Muscle of back (tissue), 13 donors: ENCODE measurements at places on chromosomes 5 and 9. TPM values are rescaled to one million over a fixed set of nuclear protein-coding genes. Genes with fewer than 3 reads are reported as not detected.

Gene FAM153A
- polyA plus RNA-seq: 0.61 TPM

Gene SHC3
- 0.78 TPM for polyA plus RNA-seq

Gene IFNA21
- polyA plus RNA-seq: not detected

Gene ZDHHC11B
- polyA plus RNA-seq: 10.1 TPM

Gene NME5
- polyA plus RNA-seq: 1.2 TPM

Gene SPAAR
- 1.6 TPM for polyA plus RNA-seq

Gene GFI1B
- 0.67 TPM for polyA plus RNA-seq

Gene PKD2L2
- 0.28 TPM for polyA plus RNA-seq

Gene CSF1R
- polyA plus RNA-seq: 36.4 TPM

DNA sequence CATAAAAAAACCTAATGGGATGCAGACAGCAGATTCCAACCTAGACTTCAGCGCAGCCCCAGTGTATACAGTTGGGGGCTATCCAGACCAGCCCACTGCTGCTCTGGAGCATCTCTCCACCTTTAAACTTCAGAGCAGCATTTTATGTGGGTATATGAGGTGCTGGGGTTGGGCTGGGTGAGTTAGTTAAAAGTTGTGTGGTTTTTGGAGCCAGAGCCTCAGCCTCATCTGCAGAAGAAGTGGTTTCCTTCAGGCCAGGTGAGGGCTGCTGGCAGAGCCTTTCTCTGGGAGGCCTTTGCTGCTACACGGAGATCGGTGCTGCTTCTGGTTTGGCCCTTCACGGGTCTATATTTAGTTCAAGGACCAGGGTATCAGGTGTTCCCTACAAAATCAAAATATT is 228.3 kb downstream of the PDZD2 start:
- no peak for DNase-seq

GRCh38 chr5:114984796-114985195 is 184.9 kb downstream of the TRIM36 start:
- no peak for DNase-seq

GRCh38 chr5:151234476-151235238 is 10.8 kb upstream of the CCDC69 start:
- DNase-seq: peak; percentile 59

GRCh38 chr5:40594811-40595210 is 84.9 kb upstream of the PTGER4 start:
- DNase-seq: peak; percentile 50

- no peak for DNase-seq
These were observed 143.4 kb downstream of the MTRR start for GRCh38 chr5:8012131-8012977.

DNA sequence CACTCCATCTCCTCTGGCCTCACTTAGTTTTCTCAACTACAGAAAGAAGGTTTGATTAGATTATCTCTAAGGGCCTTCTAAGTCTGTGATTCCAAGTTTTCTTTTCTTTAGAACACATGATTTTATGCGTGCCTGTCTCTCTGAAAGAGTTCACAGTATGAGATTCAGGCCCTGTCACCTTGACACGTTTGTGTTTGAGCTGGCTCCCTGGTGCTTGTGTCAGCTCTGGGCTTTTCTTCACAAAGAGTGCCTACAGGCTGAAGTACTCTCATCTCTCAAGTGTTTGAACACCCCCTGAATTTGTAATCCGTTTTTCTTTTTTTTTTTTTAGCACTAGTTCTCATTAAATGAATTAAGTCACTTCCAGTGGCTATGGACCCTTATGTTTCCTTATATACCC is 306.9 kb upstream of the C9orf72 start:
- no peak for DNase-seq

DNA sequence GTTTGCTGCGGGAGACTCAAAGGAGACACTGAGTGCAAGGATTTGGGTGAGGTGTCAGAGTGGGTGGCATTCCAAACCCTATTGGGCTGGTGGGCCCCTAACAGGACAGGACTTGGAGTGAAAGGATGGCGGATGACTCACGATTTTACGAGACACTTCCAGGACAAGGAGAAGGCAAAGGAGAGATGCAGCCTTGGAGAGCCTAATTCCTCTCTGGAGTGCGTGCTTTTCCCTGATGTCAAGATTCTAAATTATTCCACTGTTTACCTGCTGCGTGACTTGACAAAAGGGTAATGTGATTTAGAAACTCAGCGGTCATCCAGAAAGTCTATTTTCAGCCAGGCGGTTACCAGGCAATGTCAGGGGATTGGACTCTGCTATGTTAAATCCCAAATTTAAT is 41.6 kb upstream of the CD180 start:
- DNase-seq: no peak

DNA sequence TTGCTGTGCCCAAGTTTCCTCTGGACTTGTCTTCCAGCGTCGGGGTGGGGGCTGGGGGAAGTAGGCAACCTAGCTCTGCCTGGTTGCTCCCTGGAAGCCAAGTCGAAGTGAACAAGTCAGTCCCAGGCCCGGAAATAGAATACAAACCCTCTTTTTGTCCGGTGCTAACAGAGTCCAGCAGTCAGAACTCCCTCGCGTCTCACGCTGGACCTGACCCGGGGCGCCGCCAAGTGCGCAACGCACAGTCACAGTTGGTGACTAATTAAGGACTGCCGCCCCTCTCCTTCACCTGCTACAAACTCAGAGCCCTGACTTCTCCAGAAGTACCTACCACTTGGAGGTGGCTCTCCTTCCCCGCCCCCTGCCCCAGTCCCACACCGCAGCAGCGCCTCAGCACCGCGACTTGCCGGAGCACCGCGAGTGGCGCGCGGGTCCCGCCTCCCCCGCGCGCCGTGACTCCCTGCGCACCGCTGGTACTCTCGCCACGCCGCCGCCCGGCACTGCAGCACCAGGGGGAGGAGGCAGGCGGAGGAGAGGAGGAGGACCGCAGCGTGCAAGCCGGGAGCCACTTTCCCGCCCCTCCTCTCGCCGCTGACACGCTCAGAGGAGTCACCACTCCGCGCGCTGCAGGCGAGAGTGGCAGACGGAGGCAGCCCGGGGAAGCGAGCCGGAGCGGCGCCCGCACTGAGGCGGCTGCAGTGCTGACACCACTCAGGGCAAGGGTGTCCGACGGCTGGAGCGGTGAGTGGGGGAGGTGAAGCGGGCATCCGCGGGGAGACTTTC is at the start of gene SV2C:
TSS of gene SV2C (plus strand) at position 612 of the 783 bp plus-strand sequence. CDS start 48,368 bp downstream, outside the sequence.
- no peak for DNase-seq

GRCh38 chr9:137630679-137631078 is 11.9 kb downstream of the EHMT1 start:
- DNase-seq: no peak

DNA sequence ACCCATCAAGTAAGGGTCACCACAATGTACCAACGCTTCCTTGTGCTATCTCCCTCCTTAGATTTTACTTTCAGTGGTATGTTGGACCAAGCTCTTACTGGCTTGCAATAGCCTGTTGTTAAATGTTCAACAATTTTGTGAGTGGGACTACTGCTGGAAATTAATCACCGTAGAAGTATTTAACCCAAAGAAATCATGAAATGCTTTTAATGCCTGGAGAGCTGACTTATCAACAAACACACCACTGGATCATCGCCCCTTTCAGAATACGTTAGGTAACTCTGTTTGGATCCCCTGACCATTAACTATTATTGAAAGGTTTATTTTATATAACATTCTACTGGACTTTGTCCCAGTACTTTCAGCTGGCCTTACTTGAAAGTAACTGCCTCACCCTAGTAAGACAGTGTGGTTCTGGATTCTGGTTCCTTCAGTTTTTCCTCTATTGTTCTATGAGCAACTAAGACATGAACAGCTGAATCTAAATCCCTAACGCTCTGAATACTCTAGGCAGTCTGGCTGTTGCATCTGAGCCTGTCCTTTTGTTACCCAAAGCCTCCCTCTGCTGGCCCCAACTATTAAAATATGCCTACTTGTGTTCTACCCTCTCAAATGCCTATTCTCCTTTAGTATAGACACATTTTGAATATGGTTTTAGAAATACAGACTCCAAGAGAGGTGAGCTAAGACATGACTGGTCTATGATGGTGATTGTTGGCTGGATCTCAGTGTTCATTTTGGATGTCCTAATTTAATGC is 1203.4 kb upstream of the DMAC1 start:
- no peak for DNase-seq

DNA sequence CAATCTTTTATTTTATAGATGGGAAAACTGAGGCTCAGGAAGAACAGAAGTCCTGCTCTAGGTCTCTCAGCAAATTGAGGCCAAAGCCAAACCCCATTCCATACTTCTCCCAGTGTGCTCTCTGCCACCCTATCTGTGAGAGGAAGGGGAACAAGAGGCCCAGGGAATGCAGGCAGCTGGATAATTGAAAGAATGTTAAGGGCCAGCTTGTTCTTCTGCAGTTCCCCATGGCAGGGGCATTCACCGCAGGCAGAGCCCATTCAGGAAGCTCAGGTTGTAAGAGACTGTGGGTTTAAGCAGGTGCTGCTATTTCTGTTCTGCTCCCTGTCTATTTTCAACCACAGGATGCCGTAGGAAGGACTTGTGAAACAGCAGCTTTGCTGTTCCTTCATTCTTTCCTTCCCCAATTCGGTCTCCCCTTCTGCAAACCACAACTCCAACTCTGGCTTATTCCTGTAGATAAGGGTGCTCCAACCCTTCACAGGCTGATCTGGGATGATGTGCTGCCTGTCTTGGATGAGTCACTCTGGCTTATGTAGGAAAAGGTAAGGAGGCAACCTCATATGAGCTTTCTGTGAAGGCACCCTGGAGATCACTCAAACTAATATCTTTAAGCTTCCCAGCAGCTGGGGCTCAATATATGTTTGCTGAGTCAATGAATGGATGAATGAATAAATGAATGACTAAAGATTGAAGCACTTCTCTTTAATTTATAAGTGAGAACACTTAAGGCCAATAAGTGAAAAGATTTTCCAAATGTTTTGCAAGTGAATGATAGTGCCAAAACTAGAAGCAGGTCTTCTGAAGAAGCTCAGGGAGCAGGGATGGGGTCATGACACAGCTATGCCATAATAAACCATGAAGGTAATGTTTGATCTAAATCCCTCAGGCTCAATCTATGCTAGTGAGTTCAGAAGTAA is 377.6 kb downstream of the BRINP1 start:
- DNase-seq: no peak

DNA sequence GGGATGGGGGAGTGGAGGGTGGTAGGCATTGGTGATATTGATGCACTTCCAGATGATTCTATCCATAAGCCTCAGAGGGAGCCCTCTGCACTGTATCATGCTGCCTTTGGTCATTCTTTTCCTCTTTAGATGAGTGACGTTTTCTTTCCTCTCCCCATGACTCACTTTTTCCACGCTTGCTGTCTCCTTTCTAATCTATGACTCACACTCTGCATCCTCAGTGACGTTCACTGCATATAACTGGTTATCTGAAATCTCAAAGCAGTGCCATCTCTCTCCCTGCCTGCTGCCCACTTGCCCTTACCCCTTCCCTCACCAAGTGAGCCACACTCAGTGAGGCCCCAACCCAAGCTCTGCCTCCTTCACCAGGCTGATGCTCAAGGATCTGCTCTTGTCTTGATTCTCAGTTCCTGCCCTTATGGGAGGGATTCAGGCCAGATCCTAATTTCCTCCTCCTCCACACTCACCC is 31.6 kb downstream of the PTGS1 start:
- DNase-seq: no peak

- DNase-seq: no peak
These were observed 347.6 kb downstream of the GADD45G start for GRCh38 chr9:89952401-89952800.

GRCh38 chr9:130447193-130447816 is 2.5 kb downstream of the ASS1 start:
- peak; percentile 30 for DNase-seq

GRCh38 chr9:7265181-7265580 is 507.4 kb downstream of the KDM4C start:
- DNase-seq: no peak

- no peak for DNase-seq
These were observed 180.1 kb upstream of the ELL2 start for GRCh38 chr5:96141749-96142148.

- DNase-seq: no peak
These were observed 6.6 kb upstream of the AOPEP start for GRCh38 chr9:94719878-94720277.

- no peak for DNase-seq
These were observed 498.8 kb downstream of the ARHGEF28 start for GRCh38 chr5:74124826-74125225.

- no peak for DNase-seq
These were observed 14.1 kb downstream of the TRIM7 start for GRCh38 chr5:181190711-181191525.
